ENCODE measurements at places on chromosomes 7 and 10.

DNA sequence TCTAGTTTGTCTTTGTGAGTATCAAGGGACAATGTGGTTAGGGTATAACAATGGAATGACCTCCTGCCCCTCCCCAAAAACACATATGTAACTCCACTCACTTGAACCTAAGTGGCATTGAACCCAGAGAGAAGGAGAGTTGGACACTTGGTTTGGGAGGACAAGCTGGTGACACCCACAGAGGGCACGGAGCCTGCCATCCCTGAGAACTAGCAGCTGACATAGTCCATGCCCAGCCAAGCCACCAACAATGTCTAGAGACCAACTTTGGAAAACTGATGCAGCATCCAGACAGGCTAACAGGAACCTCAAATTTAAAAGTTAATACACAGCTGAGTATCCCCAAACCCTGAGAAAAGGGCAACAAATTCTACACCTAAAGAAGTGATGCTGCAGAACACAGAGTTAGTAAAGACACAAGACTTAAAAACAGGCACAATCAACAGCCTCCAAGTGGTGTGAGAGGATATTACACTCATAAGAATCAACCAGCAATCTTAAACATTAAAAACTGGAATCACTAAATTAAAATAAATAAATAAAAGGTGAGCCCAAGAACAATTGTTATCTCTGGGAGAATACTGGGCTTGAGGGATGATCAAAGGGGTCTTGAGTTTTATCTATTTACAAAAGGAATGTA, 27.2 kb downstream of the NUDCD3 start:
- no peak for DNase-seq

- no peak for DNase-seq
Measured at GRCh38 chr7:94011714-94012353, 7.7 kb upstream of the BET1 start.

GRCh38 chr10:71432101-71432905, 35.6 kb downstream of the CDH23 start:
- no peak for DNase-seq

GRCh38 chr7:68031180-68031943, 1034.7 kb downstream of the TYW1 start:
- no peak for DNase-seq

DNA sequence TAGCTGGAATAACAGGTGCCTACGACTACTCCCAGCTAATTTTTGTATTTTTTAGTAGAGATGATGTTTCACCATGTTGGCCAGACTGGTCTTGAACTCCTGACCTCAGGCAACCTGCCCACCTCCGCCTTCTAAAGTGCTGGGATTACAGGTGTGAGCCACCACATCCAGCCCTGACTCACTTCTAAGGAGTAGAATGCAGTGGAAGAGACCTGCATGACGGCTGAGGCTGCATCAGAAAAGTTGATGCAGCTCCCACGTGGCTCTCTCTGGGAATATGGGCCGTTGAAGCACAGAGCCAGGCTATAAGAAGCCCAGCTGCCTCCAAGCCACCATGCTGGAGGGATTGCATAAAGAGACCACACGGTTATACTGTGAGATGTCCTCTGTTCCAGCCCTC, 21.6 kb upstream of the ASL start:
- DNase-seq, result no peak

DNA sequence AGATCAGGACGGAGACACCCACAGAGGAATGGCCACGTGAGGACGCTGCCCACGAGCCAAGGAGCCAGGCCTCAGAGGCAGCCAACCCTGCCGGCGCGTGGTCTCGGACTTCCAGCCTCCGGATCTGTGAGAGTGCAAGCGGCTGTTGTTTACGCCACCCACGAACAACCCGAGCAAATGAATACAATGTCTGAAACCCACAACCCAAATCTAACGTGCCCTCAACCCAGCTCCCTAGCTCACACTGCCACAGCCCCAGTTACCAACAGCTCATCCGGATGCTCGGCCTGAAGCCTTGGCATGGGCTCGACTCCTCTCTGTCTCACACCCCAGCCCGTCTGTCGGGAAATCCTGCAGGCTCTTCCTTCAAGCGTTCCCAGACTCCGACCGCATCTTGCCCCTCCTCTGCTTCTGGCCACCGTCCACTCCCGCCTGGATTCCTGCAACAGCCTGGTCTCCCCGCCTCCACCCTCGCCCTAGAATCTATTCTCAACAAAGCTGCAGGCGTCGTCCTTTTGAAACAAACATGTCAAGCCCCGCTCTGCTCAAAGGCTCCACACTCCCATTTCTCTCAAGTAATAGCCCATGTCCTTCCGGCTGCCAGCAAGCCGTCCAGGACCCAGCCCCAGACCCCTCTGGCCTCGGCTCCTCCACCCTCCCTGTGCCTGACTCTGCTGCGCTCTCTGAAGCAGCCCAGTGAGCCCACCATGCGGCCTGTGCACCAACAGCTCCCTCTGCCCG, 35.3 kb downstream of the STK32C start:
- DNase-seq, result peak; percentile 55

- peak; percentile 49 for DNase-seq
Measured at GRCh38 chr7:90111-91063, 102.0 kb upstream of the FAM20C start.

DNA sequence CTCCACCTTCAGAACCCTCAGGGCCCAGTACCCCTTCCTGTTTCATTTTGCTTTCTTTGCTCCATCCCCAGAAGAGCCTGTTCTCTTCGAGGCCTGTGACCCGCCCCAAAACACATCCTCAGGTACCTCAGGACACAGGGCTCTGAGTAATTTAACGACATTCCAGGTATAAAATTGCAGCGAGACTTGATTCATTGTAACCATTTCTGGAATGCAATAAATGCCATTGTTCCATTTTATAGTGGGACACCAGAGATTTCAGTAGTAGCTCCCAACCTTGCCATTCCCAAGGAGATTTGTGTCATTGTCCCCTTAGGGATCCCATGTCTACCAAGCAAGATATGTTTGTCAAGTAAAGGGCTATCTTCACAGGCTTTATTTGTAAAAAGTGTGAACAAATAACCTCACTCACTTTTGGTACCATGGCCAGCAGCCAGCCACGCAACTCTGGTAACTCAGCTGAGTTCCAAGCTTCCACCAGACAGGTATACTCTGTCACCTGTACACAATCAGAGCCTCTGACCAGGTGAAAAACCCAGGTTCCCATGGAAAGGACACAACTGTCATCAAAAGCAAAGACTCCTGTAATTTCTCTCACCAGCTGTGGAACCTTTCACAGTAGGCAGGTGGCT, 441.3 kb downstream of the PLXNA4 start:
- no peak for DNase-seq

DNA sequence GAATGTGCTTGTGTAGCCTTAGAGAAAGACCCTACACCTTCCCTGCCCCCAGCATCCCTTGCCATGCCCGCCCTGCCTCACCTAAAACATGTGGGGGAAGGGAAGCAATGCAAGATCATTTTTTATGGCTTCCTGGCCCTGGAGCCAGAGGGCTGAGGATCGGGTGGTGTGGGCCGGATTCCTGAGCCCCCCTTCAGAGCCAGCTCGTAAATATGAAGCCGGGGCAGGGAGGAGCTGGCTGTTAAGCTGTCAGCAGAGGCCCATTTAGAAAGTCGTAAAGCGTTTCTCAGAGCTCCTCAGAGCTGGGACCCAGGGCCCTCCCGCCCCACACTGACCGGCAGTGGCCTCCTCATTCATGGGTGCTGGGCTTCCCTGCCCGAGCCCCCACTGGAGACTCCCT, 23.9 kb downstream of the UNC5B start:
- DNase-seq, result peak; percentile 79

- no peak for DNase-seq
Measured at GRCh38 chr7:107643938-107644308, 16.7 kb upstream of the SLC26A4 start.

- no peak for DNase-seq
Measured at GRCh38 chr10:71079761-71080380, 132.5 kb upstream of the UNC5B start.

DNA sequence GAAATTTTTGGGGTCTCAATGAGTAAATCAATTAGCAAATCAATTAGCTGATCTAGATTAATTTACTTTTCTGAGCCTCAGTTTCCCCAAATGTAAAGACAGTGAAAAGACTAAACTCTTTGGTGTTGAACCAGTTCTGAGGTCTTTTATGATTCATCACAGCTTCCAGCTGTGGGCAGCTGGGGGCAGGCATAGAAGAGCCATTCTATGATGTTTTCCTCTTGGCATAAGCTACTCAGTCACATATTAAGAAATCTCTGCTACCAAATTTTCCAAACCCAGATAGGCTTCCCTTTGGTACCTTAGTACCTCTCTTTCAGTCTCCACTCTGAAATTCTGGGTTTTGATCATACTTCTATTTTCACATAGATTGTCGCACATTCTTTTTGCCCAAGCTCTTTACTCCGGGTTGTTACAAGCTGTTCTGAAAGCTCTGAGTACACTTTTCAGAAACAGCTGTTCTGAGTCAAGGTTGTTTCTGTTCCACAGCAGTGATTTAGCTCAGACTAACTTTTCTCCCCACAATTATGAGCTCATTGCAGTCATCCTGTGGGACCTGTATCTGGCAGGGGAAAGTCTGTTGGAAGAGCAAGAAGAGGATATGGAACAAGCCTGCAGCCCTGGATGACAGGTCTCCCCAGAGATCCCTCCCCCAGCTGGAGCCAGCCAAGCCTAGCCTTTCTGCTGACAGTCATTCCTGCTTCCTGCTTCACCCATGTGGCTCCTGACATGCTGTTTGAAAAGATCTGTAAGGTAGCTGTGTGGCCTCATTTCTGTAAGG, 599.6 kb upstream of the GHITM start:
- peak; percentile 75 for DNase-seq

GRCh38 chr10:80132299-80133139, at the start of gene PLAC9:
Gene PLAC9, plus strand, starts transcription at chr10:80132730. Its CDS starts 33 bp downstream, at chr10:80132763.
- DNase-seq, result no peak

DNA sequence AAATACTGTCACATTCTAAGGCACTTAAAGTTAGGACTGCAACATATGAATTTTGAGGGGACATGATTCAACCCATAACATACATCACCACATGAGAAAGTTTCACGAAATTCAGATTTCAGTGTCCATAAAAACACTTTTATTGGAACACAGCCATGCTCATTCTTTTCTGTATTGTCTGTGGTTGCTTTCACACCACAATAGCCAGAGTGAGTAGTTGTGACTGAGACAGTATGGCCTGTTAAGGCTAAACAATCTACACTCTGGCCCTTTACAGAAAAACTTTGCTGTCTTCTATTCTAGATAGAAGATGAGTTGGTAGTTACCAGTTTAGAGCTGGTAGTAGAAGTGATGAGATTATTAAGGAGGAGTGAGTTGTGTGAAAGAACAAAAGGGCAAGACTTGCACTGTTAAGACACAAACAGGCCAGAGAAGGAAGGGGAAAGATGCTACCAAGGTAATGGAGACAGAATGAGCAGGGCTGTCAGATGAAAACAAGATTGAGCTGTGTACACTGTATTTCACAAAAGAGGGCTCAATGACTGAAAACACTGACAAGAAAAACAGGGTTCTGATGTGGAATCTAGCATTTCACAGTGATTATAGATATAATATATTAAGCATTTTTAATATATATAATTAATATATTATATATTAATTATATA, 108.6 kb downstream of the PPP1R3A start:
- DNase-seq, result no peak

GRCh38 chr10:46323176-46323575, 36.4 kb downstream of the ANTXRL start:
- no peak for DNase-seq

DNA sequence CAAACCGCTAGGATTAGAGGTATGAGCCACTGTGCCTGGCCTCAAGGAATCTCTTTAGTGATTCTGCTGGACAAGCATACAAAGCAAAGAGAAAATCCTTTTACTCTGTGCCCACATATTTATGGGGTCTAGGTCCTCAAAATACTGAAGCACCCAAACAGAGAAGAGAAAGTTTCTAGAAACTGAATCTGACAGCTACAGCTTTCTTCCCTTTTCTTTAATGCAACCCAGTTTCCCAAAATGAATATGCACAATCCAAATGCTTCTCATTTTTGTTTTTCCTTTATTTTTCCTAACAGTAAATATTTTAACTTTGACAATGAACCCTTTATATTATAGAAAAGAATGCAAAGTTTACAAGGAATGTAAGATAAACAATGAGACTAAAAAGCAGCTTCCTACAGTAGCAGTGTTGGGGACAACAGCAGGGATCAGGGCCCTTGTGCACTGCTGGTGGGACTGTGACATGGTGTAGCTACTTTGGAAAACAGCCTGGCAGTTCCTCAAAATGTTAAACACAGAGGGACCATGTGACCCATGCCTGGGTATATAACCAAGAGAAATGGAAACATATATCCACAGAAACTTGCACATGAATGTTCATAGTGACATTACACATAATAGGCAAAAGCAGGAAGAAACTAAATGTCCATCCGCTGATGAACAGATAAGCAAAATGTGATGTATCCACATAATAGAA, 325.2 kb downstream of the PRPF18 start:
- DNase-seq, result no peak

GRCh38 chr7:40197527-40197926, 62.7 kb downstream of the SUGCT start:
- no peak for DNase-seq

DNA sequence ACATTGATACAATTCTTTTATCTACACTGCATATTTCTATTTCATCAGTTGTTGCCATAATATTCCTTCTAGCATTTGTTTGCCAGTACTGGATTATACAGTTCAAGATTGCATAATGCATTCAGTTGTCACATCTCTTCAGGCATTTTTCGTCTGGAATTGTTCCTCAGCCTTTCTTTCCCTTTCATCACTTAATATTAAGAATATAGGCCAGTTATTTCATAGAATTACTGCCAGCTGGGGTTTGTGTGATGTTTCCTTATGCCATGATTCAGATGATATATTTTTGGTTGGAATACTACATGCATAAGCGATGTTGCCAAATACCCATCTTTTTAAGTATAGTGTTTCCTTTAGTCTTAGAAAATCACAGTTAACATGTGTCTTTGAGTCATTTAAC, 20.8 kb downstream of the KIFBP start:
- no peak for DNase-seq

DNA sequence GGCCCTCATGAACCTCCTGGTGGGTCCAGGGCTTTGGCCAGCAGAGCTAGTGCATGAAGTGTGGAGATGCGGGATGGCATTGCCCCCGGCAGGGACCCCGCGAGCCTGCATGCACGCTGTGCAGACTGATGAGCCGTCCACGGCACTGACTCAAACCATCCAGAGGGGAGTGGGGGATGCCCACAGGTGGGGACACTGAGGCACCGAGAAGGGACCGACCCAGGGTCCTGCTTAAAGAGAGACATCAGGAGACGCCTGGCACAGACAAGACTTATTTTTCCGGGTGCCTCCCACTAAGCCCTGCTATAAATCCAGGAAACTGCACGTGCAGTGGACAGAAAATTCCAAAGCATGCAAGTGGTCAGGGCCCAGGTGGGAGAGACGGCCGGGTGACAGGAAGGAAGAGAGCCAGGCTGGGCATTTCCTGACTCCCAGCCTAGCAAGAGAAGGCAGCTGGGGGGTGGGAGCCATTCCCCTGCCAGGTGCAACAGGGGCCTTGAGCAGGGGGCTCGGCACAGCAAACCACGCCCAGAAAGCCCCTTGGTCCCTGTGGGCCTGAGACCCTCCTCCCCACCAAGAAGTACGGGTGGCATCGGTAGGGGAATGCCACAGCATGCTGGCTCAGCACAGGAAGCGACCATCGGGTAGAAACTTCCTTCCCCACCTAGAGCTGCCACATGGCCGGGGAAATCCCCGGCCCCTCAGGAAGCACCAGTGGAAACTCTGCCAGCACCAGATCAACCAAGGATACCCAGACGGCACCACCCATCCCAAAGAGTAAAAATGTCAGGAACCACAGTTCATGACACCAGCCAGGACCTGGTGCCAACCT, 91.5 kb downstream of the FOXL3 start:
- no peak for DNase-seq

All from GM04504 (cell line).